Fibroblast of villous mesenchyme (primary cell): ENCODE measurements at places on chromosomes 5 and 9.
A peak's percentile ranks its signal among the peaks of the same experiment; 100 is the strongest.

GRCh38 chr5:168174376-168174775 lies 117.1 kb upstream of the WWC1 start:
- DNase-seq: no peak

DNA sequence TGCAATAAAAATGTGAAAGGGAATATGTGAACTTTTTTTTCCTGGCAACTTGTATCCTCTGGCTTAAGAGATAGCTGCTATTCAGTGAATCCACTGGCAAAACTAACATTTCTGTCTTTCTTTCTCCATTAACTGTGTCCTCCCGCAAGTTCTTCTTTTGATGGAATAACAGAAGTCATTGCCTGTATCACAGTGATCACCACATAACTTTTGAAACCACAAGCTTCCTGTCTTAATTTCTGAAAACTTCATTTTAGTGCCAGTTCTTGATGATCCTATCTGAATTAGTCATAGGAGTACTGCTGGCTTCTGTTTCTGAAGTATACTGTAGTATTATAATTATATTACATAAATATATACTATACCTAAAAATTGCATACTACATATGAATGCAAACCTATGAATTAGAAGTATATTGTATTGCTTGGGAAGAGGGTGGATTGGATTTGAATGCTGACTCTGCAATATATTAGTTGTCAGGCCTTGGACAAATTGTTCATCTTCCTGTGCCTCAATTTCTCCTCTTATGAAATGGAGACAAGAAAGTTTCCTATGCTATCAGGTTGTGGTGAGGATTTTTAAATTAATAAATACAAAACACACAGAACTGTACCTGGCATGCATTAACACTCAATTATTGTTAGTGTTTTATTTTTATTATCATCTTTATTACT lies 441.6 kb downstream of the CETN3 start:
- peak; percentile 10 for DNase-seq

DNA sequence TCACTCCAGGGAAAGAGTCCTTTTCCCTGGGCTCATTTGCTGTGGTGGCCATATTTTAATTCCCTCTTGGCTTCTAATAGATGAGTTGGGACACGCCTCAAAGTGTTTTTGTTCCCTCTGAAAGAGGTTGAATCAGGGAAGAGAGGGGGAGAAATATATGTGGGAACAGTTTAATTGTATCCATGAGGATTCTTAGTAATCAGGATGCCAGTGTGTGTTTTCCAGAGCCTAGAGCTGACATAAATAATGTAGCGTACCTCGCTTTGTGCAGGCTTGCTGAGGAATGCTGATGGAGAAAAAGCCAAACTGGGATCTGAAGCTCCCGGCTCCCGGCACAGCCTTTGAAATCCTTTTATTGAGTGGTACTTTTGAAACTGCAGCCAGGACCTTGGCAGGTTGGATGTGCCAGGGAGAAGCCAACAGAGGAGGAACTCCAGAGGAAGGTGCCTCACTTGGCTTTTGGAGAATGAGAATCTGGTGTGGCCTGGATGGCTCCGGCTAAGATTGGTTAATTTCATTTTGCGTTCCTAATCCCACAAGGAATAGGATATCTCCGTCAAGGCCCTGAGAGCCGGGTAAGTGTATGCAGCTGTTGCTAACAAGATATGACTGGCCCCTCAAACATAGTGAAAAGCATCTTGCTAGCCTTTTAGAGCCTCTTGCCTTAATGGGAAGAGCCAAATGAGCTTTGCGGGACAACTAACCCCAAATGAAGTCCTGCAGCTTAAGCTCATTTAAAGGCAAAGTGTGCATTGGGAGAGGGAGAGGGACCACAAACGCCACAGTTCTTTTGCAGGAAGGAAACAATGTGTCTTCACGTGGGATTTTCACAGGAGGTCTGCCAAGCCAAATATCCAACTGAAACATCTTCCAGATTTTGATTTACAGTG lies 471.1 kb upstream of the WWC1 start:
- DNase-seq: no peak

DNA sequence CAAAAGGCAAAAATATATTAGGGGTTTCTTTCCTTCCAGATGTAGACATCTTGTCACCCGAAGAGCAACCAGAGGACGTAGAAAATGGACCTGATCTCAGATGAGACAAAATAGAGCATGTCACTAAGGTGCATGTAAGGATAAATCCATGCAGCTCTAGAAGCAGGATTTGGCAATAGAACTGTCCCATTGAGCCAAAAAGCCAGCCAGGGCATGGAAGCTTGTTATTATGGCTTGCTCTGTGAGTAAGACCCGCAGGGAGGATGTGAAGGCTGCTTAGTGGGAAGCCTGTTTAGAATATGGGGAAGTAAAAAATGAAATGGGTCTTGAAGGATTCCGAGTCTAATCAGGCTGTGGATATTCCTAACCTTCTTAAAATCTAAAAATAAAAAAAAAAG lies 165.6 kb upstream of the MPDZ start:
- no peak for DNase-seq

DNA sequence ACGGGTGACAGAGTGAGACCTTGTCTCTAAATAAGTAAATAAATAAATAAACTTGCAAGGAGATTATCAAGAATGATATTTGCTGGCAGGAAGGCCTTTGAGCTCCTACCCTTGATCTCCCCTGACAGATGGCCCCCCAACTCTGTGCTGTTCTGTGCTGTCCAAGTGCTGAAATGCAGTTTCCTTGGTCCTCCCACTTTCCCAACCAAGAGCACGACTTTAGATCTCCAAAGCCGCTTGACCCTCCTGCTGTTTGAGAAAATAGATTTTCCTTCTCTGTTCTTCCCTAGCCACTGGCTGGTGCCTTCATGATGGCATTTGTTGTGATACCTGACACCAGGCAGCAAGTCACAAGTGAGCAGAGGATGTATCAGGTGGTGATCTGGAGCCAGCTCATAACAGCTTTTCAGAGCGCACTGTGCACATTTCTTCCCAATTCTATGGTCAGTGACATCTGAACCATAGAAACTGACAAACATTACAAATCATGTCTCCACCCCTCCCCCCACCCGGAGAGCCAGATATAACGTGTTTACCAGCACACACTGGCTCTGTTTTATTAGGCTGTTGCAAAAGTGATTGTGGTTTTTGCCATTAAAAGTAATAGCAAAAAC lies 80.0 kb upstream of the PUM3 start:
- no peak for DNase-seq

GRCh38 chr5:179343719-179344430 lies 1.4 kb downstream of the ADAMTS2 start:
- DNase-seq: peak; percentile 57
